ENCODE measurements at places on chromosomes 2 and 18.

DNA sequence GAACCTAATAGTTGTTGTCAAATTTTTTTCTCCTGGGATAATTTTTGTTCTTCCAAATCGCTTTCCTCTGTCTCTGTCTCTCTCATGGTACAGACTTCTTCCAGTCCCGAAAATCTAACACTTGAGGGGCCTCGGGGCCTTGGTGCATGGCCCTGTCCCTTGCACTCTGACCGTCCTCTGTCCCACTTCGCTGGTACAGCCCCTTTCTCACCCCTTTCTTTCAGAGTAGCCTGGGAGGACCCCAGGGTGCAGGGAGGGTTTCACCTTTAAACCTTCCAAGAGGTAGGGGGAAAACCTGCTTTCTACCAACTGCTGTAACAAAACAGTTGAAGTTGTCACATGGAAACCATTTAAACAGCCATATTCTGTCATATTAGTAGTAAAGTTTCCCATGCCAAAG lies 22.2 kb upstream of the FAHD2A start:
- DNase-seq: no peak

DNA sequence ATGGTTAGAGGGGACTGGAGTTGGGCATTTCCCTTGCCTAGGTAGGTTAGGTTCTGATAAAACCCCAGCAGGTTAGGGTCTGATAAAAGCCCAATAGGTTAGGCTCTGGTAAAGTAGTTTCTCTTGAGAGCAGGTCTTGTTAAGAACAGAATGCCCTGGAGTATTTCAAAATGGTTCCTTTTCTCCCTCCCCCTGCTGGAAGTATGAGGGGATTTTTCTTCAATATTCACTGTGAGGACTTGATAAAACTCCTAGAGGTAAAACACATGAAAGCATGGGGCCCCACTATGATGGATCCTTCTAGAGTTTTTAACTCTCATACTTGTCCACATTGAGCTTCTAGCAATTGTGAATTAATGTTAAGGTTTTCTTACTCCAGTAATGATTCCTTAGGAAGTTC lies 27.6 kb downstream of the ANKAR start:
- DNase-seq: no peak

GRCh38 chr2:231163414-231164095 lies 34.9 kb upstream of the ARMC9 start:
- no peak for DNase-seq

DNA sequence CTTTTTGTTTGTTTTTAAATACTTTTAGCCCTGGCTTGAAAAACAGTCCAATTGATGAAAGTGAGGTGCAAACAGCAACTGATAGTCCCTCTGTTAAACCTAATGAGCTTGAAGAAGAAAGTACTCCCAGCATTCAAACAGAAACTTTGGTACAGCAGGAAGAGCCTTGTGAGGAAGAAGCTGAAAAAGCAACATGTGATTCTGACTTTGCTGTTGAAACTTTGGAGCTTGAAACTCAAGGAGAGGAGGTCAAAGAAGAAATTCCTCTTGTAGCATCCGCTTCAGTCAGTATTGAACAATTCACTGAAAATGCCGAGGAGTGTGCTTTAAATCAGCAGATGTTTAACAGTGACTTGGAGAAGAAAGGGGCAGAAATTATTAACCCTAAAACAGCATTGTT lies 30.6 kb upstream of the DYSF start:
- no peak for DNase-seq

DNA sequence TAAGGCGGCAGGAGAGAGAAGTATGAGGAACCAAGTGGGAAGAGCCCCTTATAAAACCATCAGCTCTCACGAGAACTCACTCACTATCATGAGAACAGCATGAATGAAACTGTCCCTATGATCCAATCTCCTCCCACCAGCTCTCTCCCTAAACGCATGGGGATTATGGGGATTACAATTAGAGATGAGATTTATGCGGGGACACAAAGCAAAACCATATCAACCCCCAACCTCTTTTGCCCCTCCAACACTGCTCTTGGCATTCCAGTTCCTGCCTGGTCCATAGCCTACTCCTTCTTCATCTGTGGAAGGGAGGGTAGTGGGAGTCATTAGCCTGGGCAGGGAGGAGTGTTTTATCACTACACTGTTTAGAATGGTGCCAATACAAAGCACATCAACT lies 1.4 kb upstream of the EHD3 start:
- no peak for DNase-seq

- no peak for DNase-seq
Measured at GRCh38 chr2:209534228-209534627, 110.4 kb downstream of the MAP2 start.

DNA sequence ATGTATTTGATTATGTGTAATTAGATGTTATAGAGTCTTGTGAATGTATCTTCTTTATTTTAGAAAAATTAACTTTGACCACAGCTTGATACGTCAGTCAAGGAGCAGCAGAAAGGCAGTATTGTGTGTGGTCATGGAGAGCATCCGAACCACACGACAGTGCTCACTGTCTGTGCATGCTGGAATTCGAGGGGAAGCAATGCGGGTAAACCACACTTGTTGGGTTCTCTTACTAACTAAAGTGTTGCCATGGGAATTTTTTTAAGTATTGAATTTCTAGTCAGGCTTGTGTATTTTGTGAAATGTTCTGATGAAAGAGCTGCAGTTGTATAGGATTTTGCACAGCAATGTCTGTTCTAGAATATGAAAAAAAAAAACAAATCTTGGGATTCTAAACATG lies 4.8 kb downstream of the PJVK start:
- DNase-seq: no peak

DNA sequence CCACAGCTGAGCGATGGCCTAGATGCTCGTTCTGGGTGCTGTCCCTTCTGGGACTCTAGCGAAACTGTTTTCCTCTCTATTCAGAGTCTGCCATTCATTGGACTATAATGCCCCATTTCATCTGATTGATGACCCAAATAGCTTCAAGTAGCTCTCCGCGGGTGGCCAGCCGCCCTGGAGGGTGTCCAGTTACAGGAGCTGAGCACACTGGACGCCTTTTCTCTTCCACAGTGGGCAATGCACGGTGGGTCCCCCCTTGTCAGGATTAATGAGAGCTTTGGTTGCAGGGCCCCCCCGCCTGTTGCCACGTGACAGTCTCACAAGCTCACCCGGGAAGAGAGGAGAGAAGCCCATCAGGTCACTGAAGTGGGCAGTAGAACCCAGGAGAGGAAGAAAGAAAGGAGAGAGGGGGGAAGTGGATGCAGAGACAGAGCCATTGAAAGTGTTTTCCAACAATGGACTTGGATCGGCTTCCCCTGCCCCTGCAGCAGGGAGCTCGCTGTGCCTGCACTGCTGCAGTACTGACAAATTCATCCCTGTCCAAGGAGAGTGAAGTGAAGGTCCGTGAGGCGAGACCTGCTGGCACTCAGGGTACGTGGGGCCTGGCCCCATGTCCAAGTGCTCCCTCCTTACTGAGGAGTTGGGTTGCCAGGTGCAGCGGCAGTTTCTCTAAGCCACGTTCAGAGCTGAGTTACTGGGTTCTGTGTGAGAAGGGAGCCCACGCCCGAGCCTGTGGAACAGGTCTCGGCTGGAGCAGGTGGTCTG lies 44.8 kb downstream of the DIPK1C start:
- no peak for DNase-seq

GRCh38 chr2:97957432-97958183 lies 38.1 kb downstream of the TMEM131 start:
- no peak for DNase-seq

- DNase-seq: no peak
Measured at GRCh38 chr18:13409026-13409425, 190.5 kb downstream of the LDLRAD4 start.

DNA sequence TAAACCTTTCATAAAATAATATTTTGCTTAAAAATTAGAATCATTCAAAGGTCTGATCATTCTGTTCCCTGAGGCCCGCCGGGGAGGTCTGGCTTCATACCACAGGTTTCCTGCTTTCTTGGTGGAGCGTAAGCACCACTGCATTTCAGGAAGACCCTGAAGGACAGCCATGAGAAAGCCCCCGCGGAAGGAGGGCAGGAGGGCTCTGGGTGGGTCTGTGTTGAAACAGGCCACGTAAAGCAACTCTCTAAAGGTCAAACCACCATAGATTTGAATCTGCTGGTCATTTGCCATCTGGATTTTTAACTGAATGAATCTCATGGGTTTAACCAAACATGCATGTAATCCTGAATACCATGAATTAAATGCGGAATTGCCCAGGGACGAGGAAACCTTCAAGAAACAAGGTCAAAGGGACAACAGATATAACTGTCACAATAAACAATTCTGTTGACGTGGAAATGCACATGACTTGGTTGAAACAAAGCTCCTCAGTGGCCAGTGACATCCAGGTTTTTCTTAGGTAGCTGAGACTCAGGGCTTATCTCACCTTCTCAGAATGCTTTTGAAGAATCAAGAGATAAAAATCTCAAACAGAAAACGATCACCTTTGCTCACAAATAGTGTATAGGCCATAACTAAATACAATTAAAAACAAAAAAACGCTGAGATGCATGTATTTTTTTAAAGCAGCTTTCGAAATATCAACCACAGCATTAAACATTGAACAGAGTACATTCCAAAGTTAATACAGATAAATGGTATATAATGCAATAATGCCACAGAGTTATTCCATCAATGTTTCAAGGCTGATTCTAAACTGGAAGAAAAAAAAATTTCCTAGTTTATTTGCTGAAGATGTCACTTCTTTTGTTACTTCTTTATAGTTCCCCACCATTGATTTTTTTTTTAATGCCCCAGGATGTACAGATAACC lies 193.2 kb downstream of the BCL2 start:
- no peak for DNase-seq

- no peak for DNase-seq
Measured at GRCh38 chr18:2881840-2882195, 35.0 kb downstream of the EMILIN2 start.

GRCh38 chr18:53864770-53865169 lies 359.7 kb downstream of the MBD2 start:
- no peak for DNase-seq

GRCh38 chr2:76268484-76268883 lies 557.8 kb upstream of the GCFC2 start:
- DNase-seq: no peak

DNA sequence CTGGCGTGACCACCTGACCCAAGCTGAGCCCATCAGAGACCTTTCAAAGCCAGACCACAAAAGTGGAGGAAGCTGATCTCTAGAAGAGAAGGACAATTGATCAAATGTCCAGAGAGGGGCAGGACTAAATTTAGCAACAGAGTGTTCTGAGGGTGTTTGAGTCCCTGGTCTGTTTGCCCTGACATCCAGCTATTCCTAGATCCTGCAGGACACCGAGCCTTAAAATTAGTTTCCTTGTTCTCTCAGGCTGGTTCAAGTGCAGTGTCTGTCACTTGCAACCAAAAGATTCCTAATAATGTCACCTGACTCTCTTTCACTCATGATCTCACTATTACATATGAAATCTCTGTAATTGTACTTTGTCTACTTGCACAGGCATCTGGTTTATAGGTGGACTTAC lies 33.0 kb upstream of the NPAS2 start:
- DNase-seq: no peak

DNA sequence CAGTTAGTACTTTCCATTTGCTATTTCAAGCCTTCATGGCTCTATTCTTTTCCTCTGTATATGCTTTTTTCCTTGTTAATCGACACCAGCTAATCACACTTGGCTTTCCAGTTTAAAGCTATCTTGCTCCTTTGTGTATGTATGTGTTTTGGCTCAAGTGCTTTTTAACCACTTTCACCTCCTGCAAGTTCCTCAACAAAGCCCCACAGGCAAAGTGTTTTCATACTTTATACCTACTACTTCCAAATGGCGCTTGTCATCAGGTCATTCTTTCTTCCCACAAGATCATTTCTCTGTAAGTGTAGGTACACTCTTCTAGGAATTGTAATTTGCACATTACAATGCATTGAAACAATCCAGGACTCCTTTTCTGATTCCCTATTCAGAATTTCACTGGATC lies 64.0 kb upstream of the FIGN start:
- no peak for DNase-seq

DNA sequence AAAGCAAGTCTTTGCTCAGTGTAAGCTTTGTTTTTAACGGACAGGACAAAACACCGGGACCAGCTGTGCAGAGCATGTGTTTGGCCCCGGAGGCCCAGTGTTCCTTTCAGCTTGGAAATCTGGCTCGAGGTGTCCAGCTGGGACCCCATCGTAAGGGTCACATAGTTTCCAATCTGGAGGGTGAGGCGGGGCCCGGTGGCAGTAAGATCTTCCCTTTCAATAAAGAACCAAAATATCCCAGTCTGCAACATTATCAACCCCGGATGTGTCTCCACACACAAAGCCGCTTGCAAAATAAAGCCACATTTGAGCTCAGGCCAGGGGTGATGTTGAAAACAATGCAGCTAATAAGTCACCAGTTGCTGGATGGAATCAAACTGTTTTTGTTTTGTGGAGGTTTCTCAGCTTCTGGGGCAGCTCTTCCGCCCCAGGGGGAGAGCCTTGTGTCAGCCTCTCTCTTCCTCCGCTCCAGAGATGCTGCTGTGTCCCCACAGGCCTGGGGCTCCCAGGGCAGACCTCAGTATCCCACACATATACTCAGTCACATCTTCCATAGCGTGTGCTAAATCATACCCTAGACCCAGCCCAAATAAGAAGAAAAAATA lies 138.6 kb upstream of the GLI2 start:
- no peak for DNase-seq

- DNase-seq: no peak
Measured at GRCh38 chr2:232126301-232127099, 165.0 kb downstream of the DIS3L2 start.

- DNase-seq: no peak
Measured at GRCh38 chr2:240893363-240893844, 2.6 kb downstream of the MAB21L4 start.

DNA sequence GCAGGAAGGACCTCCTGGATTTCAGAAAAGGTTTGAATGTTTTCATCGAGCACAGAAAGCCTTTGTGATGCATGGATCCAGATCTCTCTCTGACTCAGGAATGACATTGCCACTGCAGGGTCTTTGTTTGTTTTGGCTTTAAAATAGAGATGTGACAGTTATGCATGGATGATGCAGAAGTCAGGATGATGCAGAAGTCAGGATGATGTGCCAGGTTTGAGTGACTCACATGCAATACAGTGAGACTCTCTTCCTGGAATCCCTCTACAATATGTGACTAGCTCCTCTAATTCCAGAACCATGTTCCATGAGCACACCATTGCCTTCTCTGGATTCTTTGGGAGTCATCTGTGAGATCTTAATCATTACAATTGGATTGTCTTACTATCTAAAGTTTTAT lies 177.9 kb upstream of the RAB6C start:
- peak; percentile 32 for DNase-seq

DNA sequence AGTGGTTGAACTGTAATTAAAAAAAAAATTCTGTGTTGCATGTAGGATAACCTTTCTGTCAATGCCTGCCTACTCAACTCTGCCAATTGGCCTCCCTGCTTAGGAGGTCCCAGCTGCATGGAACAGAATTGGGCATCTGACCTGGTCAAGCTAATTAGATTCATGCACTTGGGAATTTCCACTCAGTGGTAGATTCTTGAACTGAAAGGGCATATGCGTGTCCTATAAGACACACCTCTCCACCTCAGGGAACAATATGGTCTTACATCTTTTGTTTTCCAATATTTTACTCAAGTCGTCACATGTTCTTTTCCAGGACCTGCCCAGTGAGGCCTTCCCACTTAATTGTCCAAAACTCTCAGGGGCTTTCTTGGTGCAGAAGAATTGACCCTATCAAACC lies 68.1 kb upstream of the TLK1 start:
- no peak for DNase-seq

- DNase-seq: no peak
Measured at GRCh38 chr2:152763651-152764050, 45.2 kb downstream of the ARL6IP6 start.

Data from NCI-H2029 (cell line).